ENCODE measurements at places on chromosomes 6 and 20. TPM values are rescaled to one million over a fixed set of nuclear protein-coding genes. Genes with fewer than 3 reads are reported as not detected.

TNFAIP3 gene
- 214 TPM for total RNA-seq

NNAT gene
- 0.36 TPM for total RNA-seq

THBD gene
- not detected for total RNA-seq

NKX2-4 gene
- not detected for total RNA-seq

- DNase-seq, result no peak
Measured at GRCh38 chr20:61956396-61957342, 109.0 kb downstream of the TAF4 start.

- DNase-seq, result no peak
Measured at GRCh38 chr6:150830439-150831165, 34.9 kb upstream of the MTHFD1L start.

- DNase-seq, result no peak
Measured at GRCh38 chr6:181049-181654, 111.1 kb upstream of the DUSP22 start.

- DNase-seq, result no peak
Measured at GRCh38 chr6:34338811-34339210, 53.7 kb downstream of the NUDT3 start.

GRCh38 chr20:3367089-3367488 lies 40.4 kb downstream of the DNAAF9 start:
- no peak for DNase-seq

GRCh38 chr6:27814665-27815424 lies 97.4 kb downstream of the OR2B2 start:
- peak; percentile 70 for DNase-seq

DNA sequence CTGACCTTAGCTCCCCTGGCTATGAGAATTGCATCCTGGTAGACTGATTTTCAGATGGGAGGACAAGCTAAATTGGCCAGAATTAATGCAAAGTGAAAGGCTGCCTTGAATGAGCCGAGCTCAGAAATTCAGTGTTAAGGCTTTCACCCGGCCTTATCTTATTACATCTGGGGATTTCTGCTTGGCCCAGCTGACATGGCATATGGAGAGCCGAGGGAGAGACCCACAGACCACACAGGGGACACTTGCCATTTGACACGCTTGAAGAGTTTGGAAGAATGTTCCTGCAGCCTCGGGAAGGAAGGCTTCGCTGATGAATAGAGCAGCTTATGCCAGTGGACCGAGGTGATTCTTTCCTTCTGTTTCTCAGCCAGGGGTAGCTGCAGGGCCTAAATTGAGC lies 9.0 kb downstream of the MOCS3 start:
- DNase-seq, result no peak

DNA sequence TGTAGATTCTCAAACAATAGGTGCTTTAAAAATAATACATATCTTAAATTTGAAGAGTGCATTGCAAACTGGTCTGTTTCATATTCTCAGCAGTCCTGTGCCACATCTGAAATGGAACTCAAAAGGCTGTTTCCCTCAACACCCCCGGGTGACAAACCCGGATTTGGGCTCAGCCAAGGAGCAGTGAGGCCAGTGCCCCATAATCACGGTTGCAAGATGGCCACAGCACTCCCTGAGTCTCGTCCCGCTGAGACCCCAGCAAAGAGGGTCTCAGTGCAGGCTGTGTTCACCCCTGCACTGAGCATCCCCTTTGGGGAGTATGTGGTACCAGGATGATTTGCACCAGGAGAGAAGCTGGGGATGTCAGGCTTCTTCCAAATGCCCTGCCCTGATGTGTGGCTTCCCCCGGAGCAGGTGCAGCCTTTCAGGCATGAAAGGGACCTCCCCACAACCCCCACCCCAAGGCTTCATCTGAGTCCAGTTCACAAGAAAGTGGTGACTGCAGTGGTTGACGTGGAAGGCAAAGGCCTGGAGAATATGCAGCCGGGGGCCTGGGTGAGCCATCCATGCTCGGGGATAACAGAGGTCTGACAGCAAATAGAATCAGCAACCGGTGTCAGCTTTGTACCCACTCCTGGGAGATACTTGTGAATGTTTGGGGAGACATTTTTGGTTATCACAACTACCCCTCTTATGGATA lies 202.9 kb downstream of the SYNDIG1 start:
- no peak for DNase-seq

DNA sequence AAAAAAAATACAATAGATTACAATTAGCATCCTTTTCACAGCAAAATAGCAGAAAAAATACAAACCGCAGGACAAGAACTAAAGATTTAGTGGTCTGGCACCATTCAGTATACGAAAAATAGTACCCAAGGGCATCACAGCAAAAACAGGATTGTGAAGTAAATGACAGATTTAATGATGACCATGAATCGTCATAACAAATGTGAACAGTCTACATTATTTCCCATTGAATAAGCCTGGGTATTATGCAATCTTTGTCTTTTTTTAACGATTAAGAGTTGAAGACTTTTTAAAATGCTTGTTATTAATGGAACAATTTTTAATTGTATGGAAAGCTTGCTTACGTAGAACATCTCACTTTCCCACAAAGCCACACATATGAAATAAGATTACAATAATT lies 432.8 kb downstream of the PKHD1 start:
- no peak for DNase-seq

DNA sequence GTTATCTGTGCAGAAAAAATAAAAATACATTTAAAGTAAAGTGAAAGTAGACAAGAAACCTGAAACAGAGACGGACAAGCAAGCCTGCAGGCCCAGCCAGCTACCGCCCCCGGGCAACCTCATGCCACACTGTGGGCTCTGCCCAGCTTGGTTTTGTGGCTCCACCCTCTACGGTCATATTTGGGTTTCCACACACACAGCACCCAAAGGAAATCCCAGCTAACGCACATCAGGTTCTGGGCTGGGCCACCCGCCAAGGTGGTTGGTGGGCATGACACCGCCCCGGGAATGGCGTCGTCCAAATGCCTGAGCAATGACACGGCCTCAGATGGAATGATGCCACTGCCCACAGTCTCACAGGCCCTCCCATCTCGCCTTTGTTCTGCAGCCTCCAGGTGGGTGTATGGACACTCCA lies 22.9 kb downstream of the FAM110A start:
- DNase-seq, result peak; percentile 61

DNA sequence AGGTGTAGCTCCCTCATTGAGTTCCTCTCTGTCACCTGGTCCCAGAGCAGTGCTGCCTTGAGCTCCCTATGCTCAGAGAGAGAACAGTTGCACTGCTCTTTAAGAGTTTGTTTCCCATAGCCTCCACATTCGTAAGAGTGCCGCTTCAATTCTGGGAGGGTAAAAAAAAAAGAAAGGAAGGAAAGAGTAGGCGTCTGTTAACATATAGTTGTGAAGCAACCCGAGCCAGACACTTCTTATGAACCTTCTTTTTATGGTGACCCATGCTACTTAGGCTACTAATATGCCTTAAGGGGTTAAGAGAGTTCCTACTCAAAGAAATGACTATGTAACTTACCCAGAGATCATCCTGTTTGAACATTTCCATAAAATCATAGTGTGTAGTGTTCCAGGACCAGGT lies 4.3 kb upstream of the ARG1 start:
- DNase-seq, result no peak

DNA sequence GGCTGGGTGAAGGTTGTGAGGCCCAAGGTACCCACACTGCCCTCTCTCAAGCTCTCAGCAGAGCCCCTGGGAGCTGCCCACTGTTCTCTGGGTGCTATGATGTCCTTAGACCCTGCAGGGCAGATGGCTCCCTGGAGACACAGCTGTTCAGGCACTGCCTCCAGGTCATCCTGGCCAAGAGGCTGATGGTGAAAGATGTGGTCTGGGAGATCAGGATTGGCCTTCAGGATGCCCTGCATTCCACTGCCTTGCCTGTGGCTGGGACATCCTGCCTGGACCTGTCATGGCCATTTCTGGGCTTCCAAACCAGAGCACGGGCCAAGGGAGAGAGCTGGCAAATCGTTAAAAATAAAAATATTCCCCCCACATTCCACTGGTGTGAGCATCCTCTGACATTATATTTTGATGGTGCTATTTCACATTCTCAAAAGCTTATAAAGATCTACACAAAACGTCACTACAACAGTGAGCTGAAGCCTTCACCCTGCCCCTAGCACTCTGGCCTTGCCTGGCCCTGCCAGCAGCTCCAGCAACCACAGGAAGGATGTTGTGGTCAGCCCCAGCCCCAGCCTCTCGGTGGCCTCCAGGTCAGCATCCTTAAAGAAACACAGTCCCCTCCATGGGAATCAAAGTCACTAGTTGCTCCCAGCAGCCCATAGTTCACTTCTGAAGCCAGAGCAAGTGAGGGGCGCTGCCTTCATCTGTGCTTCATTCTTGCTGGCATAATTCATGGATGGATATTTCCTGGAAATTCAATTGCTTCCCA lies 13.5 kb upstream of the KCNK16 start:
- DNase-seq, result no peak

GRCh38 chr6:26502165-26502564 lies 2.1 kb downstream of the BTN1A1 start:
- no peak for DNase-seq

- DNase-seq, result no peak
Measured at GRCh38 chr6:31122791-31123706, 2.8 kb upstream of the CDSN start.

- DNase-seq, result no peak
Measured at GRCh38 chr6:123629258-123629941, 7.3 kb downstream of the TRDN start.

DNA sequence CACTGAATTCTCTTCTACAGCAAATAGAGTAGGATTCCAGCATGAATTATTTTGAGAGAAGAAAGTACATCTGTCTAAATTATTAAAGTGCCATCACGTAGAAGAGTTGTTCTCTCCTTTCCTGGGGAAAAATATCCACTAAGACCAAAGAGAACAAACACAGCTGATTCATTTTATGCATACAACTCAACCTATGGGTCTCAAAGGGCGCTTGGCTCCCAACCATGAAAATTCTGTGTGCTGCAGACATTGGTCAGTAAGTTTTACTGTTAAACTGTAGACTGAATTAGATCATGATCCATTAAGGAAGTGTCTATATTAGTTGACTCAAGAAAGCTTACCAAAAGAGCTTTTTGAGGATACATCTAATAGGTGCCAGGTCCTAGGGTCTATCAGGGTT lies 83.5 kb downstream of the FRK start:
- no peak for DNase-seq

- peak; percentile 51 for DNase-seq
Measured at GRCh38 chr6:42745083-42745639, 742 bp downstream of the TBCC start.

DNA sequence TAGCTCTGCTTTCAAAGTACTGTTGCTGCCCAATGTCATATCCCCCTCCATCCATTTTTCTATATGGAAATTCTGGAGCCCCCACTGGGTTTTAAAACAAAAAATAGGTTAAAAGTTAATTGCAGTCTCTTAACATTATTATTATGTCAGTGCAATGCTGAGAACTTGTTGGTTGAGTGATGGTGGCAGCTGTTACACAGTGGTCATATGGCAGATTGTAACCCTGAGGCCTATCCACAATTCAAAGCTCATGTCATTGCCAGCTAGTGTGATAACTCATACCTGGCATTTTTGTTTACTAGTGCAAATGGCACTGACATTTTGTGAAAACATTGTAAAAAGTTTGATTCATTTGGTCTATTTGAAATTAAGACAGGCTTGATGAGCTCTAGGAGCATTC lies 305.7 kb upstream of the FLRT3 start:
- no peak for DNase-seq

DNA sequence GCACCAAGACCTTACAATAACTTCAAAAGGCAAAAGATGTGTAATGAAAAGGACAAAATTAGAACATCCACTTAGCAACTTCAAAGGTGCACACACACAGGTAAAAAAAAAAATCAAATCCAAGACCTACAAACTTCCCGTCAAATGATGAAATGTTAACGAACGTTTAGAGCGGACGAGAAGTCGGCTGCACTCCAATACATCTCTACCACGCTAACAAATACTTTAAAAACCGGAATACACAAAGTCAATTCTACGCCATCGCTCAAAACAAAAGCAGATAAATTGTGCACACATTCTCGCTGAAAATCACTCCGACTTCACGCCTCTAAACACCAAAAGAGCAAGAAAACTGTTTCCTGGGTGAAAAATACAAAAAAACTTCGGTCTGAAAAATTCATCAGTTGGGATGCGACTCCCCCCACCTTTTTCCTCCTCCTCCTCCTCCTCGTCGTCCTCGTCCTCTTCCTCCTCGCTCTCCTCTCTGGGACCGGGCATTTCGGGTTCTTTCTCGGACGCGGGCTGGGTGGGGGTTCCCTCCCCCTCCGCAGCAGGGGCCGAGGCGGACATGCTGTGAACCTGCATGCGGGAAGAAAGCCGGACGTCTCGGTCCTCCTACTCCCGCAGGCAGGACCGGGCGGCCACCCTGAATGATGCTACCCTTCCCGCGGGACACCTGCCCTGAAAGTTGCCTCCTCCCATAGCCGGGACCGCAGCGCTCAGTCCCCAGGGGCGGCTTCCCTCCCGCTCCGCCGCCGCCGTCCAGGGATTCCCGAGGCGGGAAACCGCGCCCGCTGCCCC lies 712 bp downstream of the DEK start:
- peak; percentile 42 for DNase-seq

DNA sequence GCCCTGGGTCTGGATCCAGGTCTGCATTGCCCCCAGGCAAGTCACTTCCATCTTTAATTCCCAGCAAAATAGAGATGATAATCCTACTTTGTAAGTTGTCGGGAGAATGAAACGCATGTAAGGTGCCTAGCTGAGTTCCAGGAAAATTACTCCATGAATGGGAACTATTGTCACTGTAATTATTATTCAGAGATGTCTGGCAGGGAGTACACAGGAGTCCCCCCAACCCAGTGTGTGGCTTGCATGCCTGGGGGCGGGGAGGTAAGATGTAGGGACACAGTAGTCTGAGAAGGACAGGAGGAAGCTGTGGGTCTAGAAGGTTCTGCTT lies 85.4 kb downstream of the CD40 start:
- DNase-seq, result no peak

DNA sequence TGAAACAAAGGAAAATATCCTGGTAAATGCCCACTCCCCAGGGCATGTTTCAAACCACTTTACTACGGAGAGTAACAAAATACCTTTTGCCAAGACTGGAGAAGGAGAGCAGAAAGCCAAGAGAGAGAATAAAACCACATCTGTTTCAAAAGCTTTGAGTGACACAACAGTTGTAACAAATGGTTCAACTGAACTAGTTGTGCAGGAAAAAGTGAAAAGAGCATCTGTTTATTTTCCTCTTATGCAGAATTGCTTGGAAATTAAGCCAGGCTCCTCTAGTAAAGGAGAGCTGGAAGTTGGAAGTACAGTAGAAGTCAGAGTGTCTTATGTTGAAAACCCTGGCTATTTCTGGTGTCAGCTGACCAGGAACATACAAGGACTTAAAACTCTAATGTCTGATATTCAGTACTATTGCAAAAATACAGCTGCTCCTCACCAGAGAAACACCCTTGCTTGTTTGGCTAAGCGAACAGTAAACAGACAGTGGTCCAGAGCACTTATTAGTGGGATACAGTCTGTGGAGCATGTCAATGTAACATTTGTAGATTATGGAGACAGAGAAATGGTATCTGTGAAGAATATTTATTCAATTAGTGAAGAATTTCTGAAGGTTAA lies 2.6 kb downstream of the TDRD6 start:
- no peak for DNase-seq

- no peak for DNase-seq
Measured at GRCh38 chr20:19987046-19987445, 30.1 kb upstream of the NAA20 start.
